Hippocampal formation (tissue), 2 donors: ENCODE measurements at places on chromosomes 5 and 9.

GRCh38 chr9:123556464-123557435 is 200.8 kb downstream of the CRB2 start:
- DNase-seq: no peak

- no peak for DNase-seq
Observed at GRCh38 chr5:98957307-98957706, 28.5 kb upstream of the CHD1 start.

- no peak for DNase-seq
Observed at GRCh38 chr5:15365070-15365469, 134.9 kb upstream of the FBXL7 start.

GRCh38 chr5:135309391-135310327 is 89.4 kb downstream of the MACROH2A1 start:
- DNase-seq: no peak

DNA sequence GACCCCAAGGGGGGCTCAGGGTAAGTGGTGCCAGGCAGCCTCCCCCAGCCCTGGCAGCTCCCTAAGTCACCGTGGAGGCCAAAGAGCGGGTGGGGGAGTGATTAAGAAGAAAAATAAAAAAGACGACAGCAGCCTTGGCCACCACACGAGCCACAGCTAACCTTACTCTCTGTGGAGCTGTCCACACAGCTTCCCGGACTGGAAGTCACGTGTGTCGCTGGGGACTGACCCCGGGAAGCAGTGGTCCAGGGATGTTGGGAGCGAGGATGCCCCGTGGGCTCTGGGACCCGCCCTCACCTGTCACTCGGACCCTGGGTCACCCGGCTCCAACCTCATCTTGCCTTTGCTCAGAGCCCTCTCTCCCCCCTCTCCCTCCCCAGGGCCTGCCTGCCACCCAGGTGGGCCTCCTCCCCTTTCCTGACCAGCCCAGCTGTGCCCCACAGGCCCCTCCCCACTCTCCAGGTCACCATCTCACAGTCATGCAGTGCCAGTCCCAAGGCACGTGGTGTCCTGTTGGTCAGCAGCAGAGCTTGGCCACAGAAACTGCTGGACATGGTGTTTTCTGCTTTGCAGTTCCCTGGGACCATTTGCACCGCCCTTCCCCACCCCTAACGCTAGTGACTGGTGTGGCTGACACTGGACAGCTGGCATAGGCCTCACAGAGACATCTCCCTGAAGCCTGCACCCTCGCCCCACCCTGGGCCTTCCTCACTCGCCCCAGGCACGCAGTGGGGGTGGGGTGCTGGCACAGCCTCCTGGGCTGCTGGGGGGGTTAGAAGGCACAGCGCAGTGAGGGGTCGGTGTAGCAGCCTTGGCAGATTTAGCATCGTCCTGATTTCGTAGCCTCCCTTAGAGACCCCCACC is 9.8 kb upstream of the EXOC3 start:
- DNase-seq: no peak

DNA sequence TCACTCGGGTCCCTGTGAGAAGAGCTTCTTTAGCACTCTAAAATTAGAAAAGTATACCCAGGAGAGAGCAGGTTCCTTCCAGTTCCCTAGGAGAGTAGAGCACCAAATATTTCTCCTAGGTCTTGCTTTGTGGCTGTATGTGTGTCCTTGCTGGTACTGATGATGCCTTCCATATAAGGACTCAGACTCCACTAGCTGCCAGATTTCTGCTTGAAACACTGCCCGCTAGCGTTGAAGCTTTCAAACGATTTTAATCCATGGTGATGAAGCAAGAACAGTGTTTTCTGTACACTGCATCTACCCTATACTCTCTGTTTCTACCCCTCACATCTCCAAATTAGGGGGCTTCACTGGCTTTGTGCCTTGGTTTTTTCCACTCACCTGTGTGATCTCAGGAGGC is 2.4 kb upstream of the SMC2 start:
- peak; percentile 2 for DNase-seq

- DNase-seq: no peak
Observed at GRCh38 chr5:82808960-82809359, 268.2 kb downstream of the TMEM167A start.

DNA sequence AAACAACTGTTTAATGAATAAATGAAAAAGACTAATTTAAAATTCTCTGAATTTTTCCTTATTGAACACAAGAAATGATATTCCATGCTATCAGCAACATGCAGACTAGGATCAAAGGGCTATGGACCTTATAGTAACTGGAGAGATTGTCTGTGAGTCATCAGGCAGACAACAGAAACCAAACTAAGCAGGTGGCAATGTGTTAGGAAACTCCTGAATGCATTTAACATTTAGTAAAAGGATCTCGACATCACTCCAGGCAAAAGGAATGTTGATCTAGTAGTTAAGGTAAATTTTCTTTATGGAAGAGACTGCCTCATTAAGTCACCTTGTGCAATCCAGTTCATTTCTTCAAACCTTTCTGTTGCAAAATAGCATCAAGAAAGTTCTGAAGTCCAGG is 58.4 kb downstream of the ARL15 start:
- no peak for DNase-seq

- no peak for DNase-seq
Observed at GRCh38 chr5:79111387-79111959, at the start of gene BHMT. Gene BHMT (plus strand): TSS chr5:79111809. CDS start chr5:79111886, 77 bp downstream.

- no peak for DNase-seq
Observed at GRCh38 chr5:122499585-122499984, 187.5 kb downstream of the SNCAIP start.
